ENCODE measurements at places on chromosomes 12 and 14.

GRCh38 chr12:19510461-19510860 is 71.2 kb downstream of the AEBP2 start:
- DNase-seq = no peak

DNA sequence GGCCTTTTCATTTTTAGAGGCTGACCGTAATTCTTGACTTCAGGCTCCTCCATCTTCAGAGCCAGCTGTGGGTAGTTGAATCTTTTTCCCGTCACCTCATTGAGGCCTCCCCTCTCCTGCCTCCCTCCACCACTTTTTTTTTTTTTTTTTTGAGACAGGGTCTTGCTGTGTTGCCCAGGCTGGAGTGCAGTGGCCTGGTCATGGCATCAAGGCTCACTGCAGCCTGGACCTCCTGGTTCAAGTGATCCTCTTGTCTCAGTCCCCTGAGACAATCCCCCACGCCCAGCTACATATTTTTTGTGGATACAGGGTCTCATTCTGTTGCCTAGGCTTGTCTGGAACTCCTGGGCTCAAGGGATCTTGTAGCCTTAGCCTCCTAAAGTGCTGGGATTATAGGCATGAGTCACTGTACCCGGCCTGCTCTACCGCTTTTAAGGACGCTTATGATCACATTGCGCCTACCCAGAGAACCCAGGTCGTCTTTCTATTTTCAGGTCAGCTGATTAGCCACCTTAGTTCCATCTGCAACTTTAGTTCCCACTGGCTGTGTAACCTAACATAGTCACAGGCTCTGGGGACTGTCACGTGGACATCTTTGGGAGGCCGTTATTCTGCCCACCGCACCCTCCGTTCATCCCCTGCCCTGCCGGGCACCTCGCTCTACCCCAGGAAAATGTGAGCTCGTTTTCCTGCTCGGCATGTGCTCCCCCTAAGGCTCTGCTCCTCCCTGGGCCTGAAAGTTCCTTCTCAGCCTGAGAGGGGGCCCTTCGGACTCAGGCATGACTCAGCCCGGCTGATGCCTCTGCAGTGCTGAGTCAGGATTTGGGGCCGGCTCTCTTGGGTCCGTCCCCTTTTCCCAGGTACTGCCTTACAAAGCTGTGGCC is 13.4 kb downstream of the TNFAIP2 start:
- peak; percentile 73 for DNase-seq

DNA sequence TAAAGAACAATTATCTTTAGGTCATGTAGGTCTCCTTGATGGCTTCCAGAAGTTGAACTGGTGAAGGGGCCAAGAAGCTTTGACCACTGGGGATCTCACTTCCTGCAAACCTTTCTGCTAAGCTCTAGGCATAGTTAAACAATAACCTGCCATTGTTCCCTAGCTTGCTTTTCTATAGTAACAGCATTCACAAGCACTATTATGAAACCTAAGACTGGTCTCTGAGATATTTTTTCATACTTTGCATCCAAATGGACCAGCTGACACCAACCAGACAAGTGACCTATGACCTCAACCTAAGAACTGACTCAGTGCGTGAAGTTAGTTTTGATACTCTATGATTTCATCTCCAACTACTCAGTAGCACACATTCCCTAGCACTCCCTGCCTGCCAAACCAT is 129.1 kb downstream of the PTPRB start:
- DNase-seq = no peak

GRCh38 chr12:31818623-31819268 is 89.9 kb upstream of the AMN1 start:
- DNase-seq = no peak

GRCh38 chr12:40819436-40820108 is 127.3 kb downstream of the CNTN1 start:
- DNase-seq = no peak

- DNase-seq = no peak
These were observed 63.4 kb downstream of the DACT1 start for GRCh38 chr14:58701156-58701555.

DNA sequence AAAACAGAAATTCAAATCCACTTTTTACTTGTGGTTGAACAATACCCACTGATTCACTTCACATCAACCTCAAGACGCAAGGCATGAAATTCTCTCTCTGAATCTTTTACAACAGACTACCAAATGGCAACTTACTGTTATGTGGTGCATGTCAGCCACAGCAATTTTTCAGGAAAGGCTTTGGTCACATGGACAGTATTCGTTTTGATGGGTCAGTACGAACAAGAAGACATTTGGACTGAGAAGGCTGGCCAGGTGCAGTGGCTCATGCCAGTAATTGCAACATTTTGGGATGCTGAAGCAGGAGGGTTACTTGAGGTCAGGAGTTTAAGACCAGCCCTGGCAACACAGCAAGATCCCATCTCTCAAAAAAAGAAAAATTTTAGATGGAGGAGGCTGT is 144.0 kb downstream of the SEC23A start:
- DNase-seq = no peak

DNA sequence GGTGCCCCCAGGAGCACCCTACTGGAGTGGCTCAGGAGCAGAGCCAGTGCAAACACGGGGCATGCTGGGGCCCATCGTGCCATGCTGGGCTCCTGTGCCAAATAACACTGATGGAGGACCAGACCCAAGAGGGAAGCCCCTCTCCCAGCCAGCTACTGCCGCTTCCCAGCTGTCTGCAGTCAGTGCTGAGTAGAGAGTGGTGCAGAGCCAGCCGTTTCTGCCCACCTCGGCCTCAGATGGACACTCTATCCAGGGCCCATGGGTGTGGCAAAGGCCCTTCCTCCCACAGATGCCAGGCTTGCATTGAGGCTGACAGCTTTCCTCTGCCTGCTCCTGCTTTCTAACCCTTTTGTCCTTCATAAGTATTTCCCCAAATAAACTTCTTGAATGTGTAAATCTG is 13.2 kb downstream of the CLBA1 start:
- no peak for DNase-seq

DNA sequence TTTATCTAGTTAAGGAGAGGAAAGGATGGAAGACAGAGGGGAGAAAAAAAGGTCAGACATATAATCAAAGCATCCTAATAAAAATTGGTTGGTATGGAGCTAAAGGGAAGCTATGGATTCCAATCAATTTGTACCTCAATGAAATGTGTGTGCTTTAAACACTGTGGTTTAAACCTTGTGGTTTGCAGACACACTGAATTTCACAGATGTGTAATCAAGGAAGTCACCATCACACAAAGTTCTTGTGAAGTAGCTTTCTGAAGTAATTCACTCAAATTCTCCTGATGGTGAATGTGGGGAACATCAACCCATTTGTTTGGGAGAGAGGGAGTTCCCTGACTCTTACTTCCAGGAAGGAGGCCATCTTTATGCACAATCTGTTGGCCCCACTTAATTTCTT is 243.3 kb upstream of the KRR1 start:
- DNase-seq = no peak

DNA sequence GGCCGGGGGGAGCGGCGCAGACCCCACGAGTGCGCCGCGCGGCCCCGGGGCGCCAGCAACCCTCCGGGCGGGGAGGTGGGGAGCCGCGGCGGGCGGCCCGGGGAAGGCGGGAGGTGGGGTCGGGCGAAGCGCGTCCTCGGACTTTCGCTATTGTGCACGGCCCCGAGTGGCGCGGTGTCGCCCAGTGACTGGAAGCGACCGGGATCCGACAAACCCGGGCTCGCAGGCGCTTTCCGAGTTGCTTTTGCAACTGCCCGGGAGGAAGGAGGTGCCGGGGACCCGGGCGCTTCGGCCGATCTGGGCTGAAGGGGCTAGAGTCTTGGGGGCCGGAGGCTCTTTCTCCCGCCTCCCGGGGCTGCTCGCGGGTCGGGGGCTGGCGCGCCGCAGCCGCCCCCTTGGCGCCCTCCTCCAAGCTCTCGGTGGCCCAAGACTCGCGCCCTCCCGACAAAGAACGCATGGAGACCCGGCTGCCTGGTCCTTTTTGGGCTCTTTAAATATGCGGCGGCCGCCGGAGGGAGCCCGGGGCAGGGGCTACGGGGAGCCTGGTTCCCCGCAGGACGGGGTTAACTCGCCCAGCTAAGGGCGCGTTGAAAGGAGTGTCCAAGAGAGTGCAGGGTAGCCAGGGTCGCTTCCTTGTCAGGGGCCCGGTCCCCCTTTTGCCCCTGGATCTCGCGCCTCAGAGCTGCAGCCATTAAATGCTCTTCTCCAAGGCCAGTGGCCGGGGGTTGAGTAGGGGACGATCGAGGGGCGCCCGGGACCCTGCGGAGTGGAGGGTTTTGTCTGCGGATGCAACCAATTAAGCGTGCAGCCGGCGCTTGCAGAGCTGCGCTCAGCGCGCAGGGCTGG is 1.4 kb downstream of the HMGA2 start:
- peak; percentile 53 for DNase-seq

DNA sequence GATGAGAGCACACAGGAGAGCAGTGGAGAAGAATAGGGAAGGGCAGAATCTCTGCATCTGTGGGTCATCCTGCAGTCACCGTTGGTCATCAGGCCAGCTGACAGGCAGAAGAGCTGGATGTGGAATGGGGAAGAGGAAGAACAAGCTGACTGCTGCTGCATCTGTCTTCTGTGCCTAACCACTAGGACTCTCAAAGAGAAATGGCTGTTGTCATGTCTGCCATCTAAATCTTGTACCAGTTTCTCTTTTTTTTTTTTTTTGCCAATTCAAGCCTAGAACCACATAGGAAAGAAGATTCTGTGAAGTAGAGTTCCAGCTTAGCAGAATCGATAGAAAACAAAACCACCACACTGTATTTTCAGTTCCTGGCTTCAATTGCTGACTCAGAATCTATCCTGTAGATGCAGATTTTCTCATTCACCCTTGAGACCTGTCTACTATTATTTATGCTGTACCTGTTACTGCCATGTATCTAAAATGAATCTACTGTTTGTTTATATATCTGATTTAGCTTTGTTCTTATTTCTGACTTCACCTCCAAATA is 421.9 kb upstream of the PRICKLE1 start:
- DNase-seq = no peak

- no peak for DNase-seq
These were observed 40.9 kb upstream of the ELK3 start for GRCh38 chr12:96153131-96153725.

DNA sequence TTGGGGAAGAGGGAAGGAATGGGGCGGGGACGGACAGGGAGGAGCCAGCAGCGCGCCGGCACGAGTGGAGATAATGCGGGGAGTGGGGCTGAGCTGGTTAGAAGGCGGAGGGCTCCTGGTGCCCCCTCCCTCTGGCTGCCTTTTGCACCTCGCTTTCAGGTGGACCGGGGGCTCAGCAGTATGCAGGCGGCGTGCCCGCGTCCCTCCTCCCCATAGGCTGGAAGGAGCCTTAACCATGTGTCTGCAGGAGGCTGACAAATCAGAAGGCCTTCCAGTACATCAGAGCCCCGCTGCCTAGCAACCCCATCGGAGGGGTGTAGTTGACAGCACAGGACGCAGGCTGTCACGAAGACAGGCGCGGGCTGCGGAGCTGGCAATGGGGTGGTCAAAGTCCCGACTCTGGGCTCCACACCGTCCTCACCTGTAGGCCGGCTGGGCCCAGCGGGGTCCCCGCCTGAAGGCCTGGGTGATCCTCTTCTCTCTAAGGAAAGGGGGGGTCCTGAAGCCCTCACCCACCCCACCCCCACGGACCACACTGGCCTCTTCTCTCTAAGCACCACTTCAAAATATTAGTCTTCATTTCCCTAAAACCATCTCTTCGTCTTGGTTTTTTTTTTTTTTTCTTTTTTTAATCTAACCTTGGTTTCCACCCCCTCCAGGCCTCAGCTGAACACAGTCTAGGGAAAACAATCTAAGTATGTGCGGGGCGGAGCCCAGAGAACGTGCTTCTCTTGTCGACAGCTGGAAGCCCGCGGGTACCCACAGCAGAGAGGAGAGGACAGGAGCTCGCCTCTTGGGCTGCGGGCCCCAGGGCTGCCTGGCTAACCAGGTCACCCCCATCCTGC is 44.5 kb downstream of the KDM2B start:
- DNase-seq = peak; percentile 92

DNA sequence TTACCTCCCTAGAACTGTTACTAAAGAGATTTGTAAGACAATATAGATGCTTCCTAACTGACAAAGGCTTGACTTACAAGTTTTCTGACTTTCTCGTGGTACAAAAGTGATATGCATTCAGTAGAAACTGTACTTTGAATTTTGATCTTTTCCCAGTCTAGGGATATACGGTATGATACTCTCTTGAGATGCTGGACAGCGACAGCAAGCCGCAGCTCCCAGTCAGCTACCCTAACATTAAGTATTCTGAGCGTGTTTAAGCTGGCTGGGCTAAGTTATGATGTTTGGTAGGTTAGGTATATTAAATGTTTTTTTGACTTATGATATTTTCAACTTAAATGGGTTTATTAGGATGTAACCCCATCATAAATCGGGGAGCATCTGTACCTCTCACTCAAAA is 55.2 kb upstream of the CDKL1 start:
- DNase-seq = peak; percentile 3

DNA sequence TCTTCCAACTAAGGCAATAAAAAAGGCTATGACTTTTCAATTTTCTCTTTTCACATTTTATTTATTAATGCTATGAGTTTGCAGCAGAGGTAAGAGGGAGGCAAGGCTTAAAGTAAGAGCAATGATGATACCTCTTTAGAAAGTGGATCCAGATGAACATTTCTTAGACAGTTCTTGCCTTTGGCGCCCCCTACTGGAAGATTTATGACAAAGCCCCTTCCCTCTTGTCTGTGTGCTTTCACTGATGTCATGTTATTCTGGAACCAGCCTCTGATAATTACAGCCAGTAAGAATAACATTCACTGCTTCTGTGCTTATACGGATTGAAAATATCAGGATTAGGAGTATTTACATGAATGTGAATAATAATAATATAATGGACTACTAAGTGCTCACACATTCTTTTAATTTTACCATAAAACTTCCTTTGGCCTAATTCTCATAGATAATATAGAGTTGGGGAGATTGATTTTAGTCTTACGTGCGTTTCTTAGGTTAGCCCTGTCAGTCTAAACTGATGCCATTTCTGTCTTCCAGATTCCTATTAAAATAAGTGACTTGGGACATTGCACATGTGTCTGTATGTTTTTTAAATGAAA is 1929.9 kb upstream of the SEL1L start:
- DNase-seq = peak; percentile 41

GRCh38 chr12:43728698-43729097 is 29.9 kb downstream of the PUS7L start:
- DNase-seq = no peak

- no peak for DNase-seq
These were observed 666.5 kb downstream of the FLRT2 start for GRCh38 chr14:86196471-86196870.

GRCh38 chr12:51390891-51391282 is 319 bp downstream of the GALNT6 start:
- peak; percentile 72 for DNase-seq

DNA sequence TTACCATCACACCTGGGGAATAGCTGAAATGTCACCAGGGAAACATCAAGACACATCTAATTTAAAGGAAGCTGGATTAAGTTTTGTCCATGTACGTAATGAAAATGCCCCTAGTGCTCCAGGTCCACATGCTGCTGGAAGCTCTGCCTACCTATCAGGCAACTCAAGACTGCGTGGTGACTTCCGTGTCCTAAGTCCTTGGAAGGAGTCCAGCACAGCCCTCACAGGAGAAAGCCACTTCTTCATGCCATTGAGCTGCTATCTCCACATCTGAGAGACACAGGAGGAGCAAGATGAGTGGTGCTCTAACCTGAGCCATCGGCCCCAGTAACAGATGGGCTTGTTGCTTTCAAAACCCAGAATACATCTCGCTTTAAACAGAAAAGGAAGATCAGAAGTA is 316.4 kb downstream of the DPF3 start:
- DNase-seq = no peak

Measured in EH (cell line).